ENCODE measurements at places on chromosomes 7 and 10.

GRCh38 chr10:113313048-113313602, 239.7 kb upstream of the HABP2 start:
- DNase-seq = no peak

GRCh38 chr7:117119192-117119924, 166.1 kb downstream of the ST7 start:
- DNase-seq = peak; percentile 35

DNA sequence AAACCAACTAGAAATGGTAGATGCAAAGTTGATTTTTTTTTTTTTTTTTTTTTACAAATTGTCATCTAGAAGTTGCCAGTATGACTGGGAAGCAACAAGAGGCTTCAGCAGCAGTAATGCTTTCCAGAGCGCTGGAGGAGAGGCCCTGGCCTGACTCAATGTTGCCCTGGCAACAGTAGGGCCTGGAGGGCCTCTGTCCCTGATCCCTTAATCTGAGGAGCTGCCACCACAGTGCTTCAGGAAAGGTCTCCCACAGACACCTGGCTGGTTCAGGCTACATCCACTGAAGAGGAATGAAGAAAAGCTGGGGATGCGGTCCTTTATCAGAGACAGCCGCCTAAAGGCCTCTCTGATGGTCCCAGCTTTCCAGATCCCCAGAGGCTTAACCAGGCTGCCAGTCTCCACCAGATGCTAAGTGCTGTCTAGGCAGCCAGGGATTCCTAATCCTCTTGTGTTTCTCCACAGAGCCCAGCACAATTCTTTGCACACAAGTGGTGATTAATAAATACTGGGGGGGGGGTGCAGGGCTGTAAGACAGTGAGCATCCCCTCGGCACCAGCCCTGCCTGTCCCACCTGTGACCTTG, 33.7 kb downstream of the ZNF777 start:
- no peak for DNase-seq

GRCh38 chr10:112815269-112816032, 134.6 kb upstream of the TCF7L2 start:
- DNase-seq = no peak

- no peak for DNase-seq
Measured at GRCh38 chr7:113281223-113281622, 162.9 kb upstream of the SMIM30 start.

Data from stimulated activated CD8-positive, alpha-beta memory T cell treated with anti-CD3 and anti-CD28 coated beads, Interleukin-2, amount 100 ng/mL, for 1 hour (primary cell).